ENCODE measurements at places on chromosomes 1 and 21. TPM values are rescaled to one million over a fixed set of nuclear protein-coding genes. Genes with fewer than 3 reads are reported as not detected.

Gene POMGNT1
- total RNA-seq, result 80.4 TPM

Gene C1orf87
- not detected for total RNA-seq

Gene TNFRSF9
- 0.28 TPM for total RNA-seq

- H3K27ac ChIP-seq, result no peak overlapping the region
- H3K4me3 ChIP-seq, result no peak overlapping the region
- H3K4me1 ChIP-seq, result no peaks in the 10 kb centered on the region
- DNase-seq, result no peak
These were observed 27.7 kb downstream of the CASQ2 start for GRCh38 chr1:115740811-115741210.

Measured in neural crest cell (in vitro differentiated cells).